Activated T-cell treated with anti-CD3 and anti-CD28 coated beads, Interleukin-2, amount 50 U/mL, for 48 hours (primary cell): ENCODE measurements at places on chromosomes 13 and 19.

- peak; percentile 86 for DNase-seq
Observed at GRCh38 chr19:1064661-1065605, 2.0 kb upstream of the ARHGAP45 start.

DNA sequence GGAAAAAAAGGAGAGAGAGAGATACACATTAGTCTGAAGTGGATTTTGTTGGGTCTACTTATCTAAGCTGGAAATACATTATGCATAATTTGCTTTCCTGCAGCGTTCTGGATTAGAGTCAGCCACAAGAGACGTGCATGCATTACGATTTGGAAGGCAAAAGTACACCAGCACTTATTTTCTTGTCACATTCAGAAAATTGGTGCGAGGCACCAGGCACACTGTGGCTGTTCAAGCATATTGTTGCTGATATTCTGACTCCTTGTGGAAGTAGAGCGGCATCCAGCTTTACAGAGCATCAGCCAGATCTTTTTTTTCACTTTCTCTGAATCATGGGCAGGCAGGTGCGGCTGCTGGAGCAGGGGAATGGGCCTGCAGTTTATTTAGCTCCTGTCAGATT is 905.6 kb upstream of the SPRY2 start:
- DNase-seq = no peak

- no peak for DNase-seq
Observed at GRCh38 chr13:91074091-91074490, 273.4 kb upstream of the MIR17HG start.

GRCh38 chr13:73337532-73337931 is 278.7 kb downstream of the KLF5 start:
- DNase-seq = no peak

DNA sequence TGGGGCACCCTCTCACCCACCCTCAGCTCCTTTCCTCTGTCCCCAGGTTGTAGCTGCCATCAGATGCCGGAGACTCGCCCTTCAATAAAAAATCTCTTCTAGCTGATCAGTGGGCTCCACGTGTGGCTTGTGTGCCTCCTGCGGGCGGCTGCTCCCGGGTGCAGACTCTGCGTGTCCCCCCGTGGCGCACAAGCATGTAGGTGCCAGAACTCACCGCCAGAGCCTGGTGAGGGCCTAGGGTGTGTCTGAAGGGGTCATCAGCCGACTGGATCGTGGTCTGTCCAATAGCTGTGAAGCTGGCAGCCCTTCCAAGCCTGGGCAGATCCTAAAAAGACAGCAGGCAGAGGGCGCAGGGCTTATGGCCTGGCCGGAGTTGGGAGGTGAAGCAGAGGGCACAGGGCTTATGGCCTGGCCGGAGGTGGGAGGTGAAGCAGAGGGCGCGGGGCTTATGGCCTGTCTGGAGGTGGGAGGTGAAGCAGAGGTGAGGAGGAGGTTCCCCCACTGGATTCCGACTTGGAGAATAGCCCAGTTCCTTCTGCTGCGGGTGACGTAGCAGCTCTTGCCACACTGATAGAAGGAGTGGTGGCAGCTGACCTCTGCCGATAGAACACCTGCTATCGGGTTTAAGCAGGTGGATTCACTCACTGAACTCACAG is 11.7 kb downstream of the NOP53 start:
- DNase-seq = no peak

DNA sequence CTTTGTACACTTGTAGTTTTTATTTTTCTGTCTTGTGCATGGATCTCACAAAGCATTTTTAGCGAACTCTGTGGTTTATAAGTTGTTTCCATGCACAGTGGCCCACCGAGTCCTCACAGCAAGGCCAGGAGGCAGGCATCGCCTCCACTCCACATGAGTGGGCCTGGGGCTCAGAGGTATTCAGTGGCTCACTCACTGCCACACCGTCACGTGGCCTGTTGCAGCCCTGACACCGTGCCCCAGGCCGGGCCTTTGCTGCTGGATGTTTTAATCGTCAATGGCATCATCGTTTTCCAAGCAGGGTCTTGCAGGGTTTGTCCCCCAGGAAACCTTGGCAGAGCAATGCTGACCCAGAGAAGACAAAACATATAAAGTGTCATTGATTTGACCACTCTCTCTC is 59.8 kb downstream of the SPACA7 start:
- DNase-seq = no peak

DNA sequence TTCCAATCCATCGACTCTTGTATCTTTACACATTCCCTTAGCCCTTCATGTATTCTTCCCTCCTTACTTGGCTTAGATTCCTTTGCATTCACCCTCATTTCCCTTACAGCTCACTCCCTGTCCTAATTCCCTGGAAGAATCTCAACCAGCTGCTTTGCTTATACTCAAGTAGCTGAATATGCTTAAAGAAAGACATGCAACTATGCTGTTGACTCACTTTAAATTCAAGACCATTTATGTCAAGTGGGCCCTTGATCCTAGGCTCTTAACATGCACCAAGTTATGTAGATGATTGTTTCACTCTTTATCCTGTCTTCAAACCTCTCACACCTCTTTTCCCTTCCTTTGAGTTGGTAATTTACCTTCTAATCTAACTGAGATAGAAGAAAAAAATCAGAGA is 7.4 kb downstream of the CCDC122 start:
- no peak for DNase-seq

DNA sequence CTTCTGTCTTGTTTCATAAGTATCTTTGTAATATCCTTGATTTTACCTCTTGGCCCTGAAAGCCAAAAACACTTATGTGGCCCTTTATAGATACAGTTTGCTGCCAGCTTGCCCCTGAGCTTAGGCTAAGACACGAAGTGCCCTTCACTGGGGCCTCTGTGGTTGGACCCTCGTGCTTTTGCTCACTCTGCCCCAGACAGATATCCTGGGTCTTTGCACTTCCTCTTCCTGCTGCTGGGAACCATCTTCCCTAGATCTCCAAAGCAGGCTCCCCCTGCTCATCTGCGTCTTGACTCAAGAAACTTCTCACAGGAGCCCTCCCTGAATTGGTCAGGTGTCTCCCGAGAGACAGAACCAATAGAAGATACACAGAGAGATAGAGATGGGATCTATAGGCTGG is 2.0 kb upstream of the TNFSF14 start:
- DNase-seq = no peak
